ENCODE measurements at places on chromosomes 6 and 20. TPM values are rescaled to one million over a fixed set of nuclear protein-coding genes. Genes with fewer than 3 reads are reported as not detected.

DDO gene
- 0.96 TPM for total RNA-seq

CD93 gene
- total RNA-seq = not detected

BHLHE23 gene
- total RNA-seq = not detected

- H3K4me3 ChIP-seq = no peak overlapping the region
- DNase-seq = no peak
- H3K36me3 ChIP-seq = no peaks in the 10 kb centered on the region
- H3K27me3 ChIP-seq = peaks cover 3% of the 10 kb centered on the region
- H3K4me1 ChIP-seq = no peaks in the 10 kb centered on the region
Measured at GRCh38 chr6:47335466-47335865, 25.8 kb upstream of the TNFRSF21 start.

- DNase-seq = no peak
- H3K36me3 ChIP-seq = no peaks in the 10 kb centered on the region
- no peaks in the 10 kb centered on the region for H3K27me3 ChIP-seq
Measured at GRCh38 chr6:121917834-121918559, 481.5 kb upstream of the HSF2 start.

Measured in HFFc6 (cell line).